ENCODE measurements at places on chromosomes 3 and 15.

GRCh38 chr3:20147361-20147760 is 38.6 kb downstream of the SGO1 start:
- DNase-seq: no peak

GRCh38 chr3:129305592-129306091 is 27.0 kb downstream of the HMCES start:
- no peak for DNase-seq

DNA sequence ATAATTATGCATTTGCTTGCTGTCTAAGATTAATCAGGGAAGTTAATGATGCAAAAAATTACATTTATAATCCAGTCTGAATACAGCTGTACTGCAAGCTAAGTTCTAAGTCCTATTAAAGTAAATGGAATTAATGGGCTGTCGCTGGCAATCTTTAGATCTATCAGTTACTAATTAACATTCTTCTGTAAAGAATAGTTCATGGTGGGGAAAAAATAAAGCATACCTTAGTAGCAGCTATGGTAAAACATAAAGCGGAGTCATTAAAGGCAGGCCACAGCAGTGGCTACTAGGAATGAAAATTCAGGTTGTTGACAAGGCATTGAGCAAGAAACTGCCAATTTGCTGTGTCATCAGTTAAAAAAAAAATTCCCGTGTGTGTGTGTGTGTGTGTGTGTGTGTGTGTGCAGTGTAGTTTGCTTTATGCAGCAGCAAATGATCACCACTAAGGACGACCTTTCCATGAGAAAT is 129.8 kb downstream of the ZNF385D start:
- DNase-seq: no peak

DNA sequence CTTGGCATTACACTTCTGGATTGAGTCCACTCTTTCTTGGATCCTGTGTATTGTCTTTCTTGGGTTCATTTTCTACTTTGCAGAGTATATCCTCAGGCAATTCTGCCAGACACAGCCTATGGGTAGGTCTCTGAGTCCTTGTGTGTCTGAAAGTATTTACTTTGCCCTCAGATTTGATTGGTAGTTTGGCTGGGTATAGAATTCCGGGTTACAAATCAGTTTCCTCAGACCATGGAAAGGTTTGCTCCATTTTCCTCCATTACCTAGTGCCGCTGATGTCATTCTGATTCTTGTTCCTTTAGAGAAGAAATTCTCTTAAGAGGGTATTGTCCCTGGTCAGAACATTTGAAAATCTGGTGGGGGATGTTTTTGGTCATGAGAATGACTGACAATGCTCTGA is 133.2 kb downstream of the NUP210 start:
- no peak for DNase-seq

- DNase-seq: no peak
Observed at GRCh38 chr15:90646662-90647305, 70.4 kb upstream of the BLM start.

DNA sequence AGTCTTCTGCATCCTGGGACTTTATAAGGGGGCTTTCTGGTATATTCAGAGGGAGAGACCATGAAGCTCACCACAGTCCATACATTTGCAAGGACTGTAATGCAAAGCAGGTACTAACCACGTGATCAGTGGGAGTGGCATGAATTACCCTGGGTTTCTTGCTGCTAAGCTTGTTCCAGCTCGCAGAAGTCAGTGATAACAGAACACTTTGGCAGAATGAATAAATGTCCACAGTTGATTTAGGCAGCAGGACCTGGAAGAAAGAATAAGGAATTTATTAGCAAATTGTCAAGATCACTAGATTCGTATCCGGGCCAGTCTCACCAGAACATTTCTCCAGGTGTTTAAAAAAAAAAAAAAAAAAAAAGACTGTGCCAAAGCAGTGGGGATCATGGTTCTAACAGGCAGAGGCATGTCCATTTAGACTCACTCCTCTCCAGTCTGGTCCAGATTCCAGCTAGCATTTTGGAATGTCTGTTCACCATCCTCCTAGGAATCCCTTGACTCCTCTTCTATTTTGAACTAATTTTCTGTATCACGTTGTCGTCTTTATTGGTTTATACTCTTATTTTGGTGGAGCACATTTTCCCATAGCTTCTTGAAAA is 24.5 kb downstream of the HHLA2 start:
- no peak for DNase-seq

GRCh38 chr3:170605490-170605889 is 19.6 kb upstream of the SLC7A14 start:
- DNase-seq: no peak

- no peak for DNase-seq
Observed at GRCh38 chr15:90046911-90047392, 45.8 kb downstream of the ZNF710 start.

DNA sequence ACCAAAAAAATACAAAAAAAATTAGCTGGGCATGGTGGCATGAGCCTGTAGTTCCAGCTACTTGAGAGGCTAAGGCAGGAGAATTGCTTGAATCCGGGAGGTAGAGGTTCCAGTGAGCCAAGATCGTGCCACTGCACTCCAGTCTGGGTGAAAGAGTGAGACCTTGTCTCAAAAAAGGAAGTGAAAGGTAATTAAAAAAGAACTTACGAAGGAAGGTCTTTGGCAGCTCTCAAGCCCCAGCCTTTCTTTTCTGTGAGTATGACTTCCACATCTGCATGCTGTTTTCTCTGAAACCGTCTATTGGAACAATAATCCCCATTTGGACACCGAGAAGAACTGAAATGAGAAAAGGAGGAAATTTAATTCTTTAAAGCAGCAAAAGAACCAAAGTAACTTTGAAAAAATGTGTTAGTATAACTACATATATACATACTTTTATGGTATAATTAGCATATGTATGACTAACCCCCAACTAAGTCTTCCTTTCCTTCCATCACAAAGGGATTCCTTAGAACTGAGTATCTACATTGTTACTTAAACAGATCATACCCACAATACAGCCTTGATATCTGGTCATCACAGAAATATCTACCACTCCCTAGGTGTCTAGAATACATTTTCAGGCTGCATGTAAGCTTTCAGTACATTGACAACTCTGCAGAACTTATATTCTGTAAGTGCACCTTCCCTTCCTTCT is 50.1 kb downstream of the SETD2 start:
- no peak for DNase-seq

DNA sequence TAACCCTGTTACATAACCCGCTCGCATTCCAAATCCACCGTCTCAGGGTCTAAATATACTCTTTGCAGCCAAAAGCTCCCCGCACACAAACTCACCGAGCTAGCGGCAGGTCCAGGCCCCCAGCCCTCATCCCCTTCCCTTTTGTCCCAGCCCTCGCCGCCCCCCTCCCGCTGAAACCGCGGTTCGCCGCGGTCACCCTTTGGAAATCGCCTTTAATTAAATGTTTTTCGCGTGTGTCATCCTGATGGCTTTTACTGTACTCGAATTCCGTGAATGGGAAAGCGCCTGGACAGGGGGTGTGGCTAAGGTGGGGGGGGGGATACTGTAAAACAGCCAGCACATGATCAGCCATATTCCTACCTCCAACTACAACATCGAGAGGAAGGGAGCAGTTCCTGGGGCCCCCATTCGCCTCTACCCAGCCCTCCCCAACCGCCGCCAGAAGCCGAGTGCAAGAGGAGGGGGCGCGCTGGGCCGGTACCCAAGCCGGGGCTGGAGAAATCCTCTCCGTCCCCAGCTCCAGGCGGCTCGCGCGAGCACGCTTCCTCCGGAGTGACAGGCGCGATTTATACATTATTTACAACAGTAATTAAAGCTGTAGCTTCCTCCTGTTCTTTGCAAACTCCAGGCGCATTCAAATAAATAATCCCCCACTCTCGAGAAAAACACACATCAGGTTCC is 1.7 kb downstream of the RORA start:
- no peak for DNase-seq

DNA sequence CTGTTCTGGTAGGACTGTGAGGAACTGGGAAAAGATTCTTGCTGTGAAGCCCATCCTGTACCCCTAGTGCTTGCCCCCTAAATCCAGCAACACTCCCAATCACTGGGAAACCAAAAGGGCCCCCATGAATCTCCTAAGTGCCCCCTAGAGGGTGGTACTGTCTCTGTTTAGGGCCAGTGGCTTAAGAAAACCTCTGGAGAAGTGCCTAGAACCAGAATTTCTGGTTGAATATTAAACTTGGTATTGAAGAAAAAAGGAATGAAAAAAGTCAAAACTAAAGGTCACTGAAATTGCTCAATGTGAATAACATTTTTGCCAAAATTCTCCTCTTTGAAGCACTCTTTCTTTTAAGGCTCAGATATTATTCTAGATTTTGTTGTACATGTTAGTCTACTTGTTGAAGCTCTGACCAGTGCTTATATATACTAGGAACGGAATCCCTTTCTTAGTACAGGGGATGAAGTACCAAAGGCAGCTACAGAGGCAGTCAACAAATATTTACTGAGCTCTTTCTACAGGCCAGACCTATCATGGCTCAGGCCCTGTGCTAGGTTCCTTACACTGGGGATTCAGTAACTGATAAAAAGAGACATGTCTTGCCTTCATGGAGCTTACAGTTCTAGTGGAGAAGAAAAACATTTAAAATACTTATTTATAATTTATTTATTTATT is 138.8 kb downstream of the MYLK start:
- no peak for DNase-seq

- peak; percentile 23 for DNase-seq
Observed at GRCh38 chr3:195895078-195895860, 13.1 kb downstream of the TNK2 start.

DNA sequence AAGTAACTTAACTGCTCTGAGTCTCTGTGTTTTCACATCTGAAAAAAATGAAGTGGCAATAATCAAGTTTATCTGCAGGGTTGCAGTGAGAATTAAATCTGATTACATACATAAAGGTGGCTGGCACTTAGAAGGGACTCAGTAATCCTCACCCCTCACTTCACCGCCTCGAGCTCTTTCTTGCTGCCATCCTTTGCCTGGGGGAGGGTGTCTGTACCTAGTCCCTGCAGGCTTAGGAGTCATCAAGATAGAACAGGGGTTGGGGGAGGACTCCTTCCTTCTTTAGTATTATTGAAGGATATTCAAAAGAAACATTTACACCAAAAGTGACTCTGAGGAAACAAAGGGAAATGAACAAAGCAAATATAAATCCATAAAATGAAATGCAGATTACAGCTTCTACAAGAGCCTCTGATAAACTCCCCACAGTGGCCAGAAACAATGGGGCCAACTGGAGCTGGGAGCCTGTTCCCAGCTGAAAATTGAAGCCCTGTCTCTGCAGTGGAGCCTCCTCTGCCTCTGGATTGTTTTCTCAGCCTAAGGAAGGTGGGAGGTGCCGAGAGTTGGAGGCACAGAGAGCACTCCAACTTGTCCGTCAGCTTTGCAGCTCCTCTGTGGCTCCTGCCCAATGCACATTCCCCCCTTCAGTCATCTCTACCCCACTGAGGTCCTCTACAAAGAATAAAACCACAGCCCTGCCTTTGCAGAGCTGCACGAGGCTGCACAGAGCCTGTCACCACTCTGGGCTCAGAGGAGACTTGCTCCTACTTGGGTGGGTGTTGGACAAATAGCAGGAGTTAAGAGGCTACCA is 41.8 kb downstream of the CRYGS start:
- DNase-seq: no peak

GRCh38 chr15:90142216-90143165 is 40.2 kb upstream of the IDH2 start:
- DNase-seq: no peak

DNA sequence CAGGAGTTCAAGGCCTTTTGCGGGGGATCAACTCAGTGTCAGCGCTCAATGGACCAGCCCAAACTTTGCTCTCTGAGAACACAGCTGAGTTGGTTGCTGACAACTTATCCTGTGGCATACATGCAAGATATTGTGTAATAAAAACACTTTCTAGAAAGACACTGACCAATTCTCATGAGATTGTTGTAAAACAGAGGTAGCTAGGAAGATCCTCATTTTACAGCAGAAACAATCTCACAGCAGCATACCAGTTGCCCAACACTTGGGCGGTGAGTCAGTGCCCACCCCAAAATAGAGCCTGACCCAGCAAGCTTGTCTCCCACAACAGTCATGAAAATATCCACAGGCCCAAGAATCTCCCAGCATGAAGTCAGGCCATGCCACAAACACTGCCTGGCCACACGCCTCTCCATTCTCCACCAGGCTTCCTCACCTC is 18.2 kb downstream of the KLHL6 start:
- DNase-seq: peak; percentile 99

GRCh38 chr3:49415931-49416601 is 3.8 kb downstream of the TCTA start:
- DNase-seq: peak; percentile 88

DNA sequence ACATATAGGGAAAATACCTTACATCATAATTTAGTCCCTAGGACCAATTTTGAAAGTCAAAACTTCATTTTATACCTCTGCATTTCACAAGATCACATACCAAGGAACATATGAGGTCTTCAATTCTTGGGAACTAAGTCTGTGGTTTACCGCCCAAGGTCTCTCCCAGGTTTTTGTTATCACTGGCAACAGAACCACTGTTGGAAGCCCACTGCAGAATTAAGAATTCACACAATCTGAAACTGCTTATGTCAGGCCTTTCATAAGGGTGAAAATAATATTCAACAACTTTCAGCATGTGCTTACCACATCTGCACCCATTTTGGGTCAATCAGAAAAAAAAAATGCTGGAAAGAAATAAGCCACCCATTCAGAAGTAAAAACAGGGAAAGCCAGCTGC is 107.2 kb upstream of the MME start:
- no peak for DNase-seq

GRCh38 chr3:28286595-28286994 is 45.2 kb downstream of the CMC1 start:
- DNase-seq: peak; percentile 90

GRCh38 chr15:88454236-88454635 is 13.0 kb downstream of the MRPL46 start:
- peak; percentile 14 for DNase-seq

DNA sequence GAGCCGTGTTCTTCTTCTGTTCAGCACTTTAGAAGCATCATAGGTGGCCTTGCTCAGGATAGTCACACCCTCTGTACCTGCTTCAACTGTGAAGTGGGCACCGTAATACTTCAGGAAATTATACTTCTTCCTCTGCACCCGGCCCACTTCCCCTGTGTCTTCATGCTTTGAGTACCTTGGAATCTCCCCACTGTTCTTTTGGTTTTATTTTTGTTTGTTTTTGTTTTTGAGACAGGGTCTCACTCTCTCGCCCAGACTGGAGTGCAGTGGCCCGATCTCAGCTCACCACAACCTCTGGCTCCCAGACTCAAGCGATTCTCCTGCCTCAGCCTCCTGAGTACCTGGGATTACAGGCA is 1.7 kb downstream of the P2RY14 start:
- DNase-seq: no peak

- no peak for DNase-seq
Observed at GRCh38 chr3:99663977-99664376, 25.6 kb downstream of the COL8A1 start.
